ENCODE measurements at places on chromosomes 2 and 18. TPM values are rescaled to one million over a fixed set of nuclear protein-coding genes. Genes with fewer than 3 reads are reported as not detected.

DNA sequence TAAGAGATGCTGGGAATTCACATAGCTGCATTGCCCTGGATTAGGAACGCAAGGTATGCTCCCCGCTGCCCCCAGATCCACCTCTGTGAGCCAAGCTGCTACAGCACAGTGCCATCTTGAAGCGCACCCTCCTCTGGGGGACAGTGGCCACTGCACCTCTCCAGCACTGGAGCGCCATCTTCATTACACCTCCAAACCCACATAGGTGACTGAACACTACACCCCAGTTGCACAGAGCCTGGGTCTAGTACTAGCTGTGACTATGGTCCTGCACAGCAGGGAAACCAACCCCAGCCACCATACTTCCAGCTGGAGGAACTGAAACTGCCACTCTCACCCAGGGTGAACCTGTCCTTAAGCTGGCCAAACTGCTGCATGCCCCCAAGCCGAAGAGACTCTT is 84.6 kb downstream of the TMEM237 start:
- no peak for DNase-seq

- no peak for DNase-seq
Observed at GRCh38 chr2:219111375-219112061, 49.1 kb downstream of the NHEJ1 start.

- DNase-seq, result no peak
Observed at GRCh38 chr18:45325778-45326177, 289.5 kb upstream of the SLC14A2 start.

The SLC11A1 gene
- 1.1 TPM for polyA plus RNA-seq

The RUFY4 gene
- polyA plus RNA-seq, result 0.59 TPM

The GPR39 gene
- 3.7 TPM for polyA plus RNA-seq

The GALNT13 gene
- 2.4 TPM for polyA plus RNA-seq
